HTR-8/SVneo (cell line): ENCODE measurements at places on chromosomes 4 and X.

GRCh38 chrX:129629837-129630236, 24.9 kb downstream of the APLN start:
- DNase-seq, result no peak

DNA sequence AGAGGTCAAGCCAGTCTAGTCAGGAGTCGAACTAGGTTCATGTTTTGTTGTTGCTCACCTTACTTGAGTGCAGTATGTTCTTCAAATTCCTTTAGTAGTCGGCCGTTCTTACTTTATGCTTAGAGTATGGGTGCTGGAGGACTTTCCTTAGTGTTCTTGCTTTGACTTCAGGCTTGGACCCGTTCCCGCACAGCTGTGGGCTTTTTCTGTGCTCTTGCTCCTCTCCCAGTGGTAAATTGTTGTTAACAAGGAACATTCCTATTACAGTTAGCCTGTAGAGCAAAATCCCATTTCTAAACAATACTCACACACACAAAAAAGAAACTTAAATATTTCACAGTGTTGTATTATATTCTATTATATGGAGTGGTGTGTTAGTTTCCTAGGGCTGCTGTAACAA, 113.5 kb downstream of the RAP1GDS1 start:
- no peak for DNase-seq

- no peak for DNase-seq
Observed at GRCh38 chrX:105648732-105649131, 173.6 kb upstream of the NRK start.

DNA sequence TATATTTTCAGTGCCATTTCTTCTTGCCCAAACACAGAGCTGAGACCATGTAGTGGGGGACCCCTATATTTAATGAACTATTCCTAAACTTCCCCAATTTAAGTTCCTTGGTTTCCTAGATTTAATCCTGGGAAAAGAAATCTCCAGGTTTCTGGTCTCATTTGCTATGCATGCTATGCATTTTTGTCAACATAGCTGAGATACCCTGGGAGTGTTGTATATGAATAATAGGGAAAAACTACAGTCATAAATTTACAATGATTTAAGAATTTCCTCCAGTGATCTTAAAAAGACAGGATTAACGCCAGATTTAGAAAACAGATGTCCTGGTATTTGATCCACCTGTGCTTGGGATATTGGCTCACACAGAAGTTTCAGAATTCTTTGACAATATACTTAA, 136.8 kb upstream of the RAPGEF2 start:
- DNase-seq, result no peak

DNA sequence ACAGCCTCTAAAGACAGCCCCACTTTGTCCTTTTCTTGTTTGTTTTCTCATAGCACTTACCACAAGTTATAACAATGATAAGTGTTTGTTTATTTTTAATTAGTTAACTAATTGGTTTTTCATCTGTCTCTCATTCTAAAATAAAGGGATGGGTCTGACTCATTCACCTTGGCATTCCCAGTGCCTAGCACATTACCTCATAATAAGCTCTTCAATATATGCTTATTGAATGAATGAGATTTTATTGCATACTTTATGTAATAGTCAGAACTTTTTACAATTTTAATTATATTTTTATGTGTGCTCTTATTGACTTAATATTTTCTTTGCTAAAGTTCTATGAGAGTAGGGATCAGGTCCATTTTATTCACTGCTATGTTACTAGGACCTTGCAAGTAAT, 22.8 kb upstream of the PRKG2 start:
- DNase-seq, result no peak

GRCh38 chr4:39978378-39978775, 666 bp upstream of the PDS5A start:
- DNase-seq, result no peak

DNA sequence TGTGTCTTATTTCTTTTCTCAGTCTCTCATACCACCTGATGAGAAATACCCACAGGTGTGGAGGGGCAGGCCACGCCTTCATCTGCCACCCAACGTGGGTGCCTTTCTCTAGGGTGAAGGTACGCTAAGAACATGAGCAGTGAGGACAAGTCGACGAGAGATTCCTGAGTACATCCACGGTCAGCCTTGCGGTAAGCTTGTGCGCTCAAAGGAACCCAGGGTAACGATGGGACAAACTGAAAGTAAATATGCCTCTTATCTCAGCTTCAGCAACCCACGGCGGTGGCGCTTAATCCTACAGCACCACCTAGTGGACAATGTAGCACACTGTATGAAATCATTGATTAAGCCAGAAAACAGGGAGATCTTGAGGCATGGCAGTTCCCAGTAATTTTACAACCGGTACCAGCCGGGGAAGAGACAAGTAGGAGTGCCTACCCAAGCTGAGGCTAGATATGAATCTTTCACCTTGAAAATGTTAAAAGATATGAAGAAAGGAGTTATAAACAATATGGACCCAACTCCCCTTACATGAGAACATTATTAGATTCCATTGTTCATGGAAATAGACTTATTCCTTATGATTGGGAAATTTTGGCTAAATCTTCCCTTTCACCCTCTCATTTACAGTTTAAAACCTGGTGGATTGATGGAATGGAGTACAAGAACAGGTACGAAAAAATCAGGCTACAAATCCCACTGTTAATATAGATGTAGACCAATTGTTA, 63.0 kb downstream of the ZNF732 start:
- peak; percentile 22 for DNase-seq

DNA sequence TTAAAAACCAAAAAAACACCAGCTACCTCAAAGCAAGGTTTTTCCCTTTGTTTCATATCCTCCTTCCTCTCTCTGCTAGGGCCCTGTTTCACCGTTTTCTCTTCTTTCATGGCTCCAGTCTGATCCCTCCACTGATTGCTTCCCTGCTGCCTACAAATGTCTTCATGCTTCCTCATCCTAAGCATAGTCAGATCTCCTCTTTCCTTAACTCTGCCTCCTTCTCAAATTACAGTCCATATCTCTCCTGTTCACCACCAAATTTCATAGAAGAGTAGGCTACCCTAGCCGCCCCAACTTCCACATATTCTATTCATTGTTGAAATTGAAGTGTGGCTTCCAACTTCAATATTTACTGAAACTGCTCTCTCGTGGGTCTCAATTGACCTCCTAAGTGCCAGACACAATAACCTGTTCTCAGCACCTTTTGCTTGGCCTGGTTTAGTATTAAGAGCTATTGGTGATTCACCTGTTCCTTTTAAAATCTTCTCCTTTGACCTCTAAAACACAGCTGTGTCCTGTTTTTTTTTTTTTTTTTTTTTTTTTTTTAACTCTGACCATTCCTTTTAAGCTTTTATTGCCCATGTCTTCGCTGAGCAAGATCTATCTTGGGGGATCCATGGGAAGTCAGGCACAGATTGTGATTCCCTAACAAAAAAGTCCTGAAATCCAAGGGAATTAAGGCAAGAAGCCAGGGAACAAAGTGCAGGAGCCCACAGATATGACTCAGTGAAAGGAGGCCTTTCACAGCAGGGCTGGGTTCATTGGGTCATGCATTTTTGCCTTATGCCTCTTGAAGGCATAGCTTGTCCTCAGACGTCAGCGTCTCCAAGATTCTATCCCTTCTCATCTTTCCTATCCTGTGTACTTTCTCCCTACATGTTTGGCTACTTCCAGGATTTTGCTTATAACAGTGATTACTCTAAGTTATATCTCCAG, 85.4 kb downstream of the RPS3A start:
- no peak for DNase-seq

DNA sequence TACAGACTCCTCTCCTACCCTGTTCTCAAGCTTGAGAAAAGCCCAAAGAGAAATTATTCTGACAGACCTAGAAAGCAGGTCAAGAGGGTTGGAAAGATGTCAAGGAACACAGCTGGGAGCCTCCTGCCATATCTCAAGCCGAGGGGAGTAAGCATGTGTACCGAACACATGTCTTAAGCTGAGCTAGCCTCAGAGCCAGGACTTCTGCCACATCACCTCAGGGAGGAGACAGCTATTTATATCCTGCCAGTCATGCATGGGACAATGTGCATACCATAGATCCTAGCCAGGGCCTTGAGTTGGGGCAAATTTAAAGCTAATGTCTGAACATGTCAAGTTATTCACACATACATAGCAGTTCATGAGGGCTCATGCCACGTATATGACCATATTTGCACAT, 11.8 kb downstream of the TMEM31 start:
- DNase-seq, result no peak

GRCh38 chr4:69096111-69096656, at the start of gene UGT2B7:
Gene UGT2B7, plus strand, starts transcription at chr4:69096474. Its CDS starts 47 bp downstream, at chr4:69096521.
- no peak for DNase-seq

DNA sequence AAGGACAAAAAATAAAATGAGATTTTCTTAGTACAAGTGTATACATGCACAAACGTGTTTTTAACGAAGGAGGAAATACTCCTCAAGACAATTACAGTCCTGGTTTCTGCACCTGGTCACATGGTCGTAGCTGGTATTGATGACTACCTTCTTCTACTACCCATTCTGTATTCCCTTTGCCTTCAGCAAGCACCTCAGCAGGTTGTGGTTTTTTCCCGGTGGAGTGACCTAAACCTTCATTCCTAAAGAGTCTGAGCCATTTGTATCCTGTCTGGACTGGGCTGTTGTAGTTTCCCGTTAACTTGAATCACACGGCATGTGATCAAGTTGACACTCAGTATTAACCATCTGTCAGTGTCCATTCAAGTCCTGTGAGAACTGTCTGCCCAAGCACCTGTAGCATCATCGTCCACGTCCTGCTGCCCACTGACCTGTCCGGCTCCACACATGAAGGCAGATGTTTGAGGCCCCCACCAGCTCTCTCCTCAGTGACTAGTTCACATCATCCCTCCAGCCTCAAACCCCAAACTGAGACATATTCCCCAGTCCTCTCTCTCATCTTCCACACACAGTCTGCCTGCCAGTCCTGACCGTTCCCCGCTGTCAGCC, 31.1 kb upstream of the TBC1D14 start:
- DNase-seq, result no peak

- peak; percentile 20 for DNase-seq
Observed at GRCh38 chrX:153885208-153885787, 675 bp downstream of the L1CAM start.

- DNase-seq, result no peak
Observed at GRCh38 chrX:79270401-79270800, 96.7 kb downstream of the ITM2A start.

GRCh38 chrX:2658585-2659292, 32.4 kb upstream of the CD99 start:
- DNase-seq, result no peak

- DNase-seq, result no peak
Observed at GRCh38 chr4:147548256-147548655, 67.4 kb downstream of the EDNRA start.

- no peak for DNase-seq
Observed at GRCh38 chr4:184061582-184061981, 156.1 kb downstream of the ENPP6 start.

GRCh38 chrX:119942173-119942819, 1.3 kb downstream of the NKAP start:
- no peak for DNase-seq

DNA sequence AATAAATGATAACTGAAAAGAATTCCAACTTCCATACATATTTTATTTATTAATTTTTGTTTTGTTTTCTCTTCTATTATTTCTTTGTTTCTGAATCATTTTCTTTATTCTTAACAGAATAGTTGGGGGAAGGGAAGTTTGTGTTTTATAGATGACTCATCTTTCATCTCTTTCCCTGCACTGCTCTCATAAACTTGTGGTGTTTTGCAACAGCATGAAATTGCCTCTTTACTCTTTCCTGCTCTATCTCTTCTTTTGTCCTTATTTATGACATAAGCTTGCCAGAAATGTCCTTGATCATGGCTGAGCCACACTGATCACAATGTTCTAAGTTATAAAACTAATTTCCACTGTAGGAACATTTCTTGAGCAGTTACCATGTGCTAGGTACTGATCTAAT, 22.3 kb downstream of the QRFPR start:
- DNase-seq, result no peak

GRCh38 chr4:174739576-174739975, 89.5 kb downstream of the GLRA3 start:
- no peak for DNase-seq
